Psoas muscle (tissue), 8 donors: ENCODE measurements at places on chromosomes 7 and 10. TPM values are rescaled to one million over a fixed set of nuclear protein-coding genes. Genes with fewer than 3 reads are reported as not detected.

The NEBL gene
- total RNA-seq = 1.2 TPM

GRCh38 chr10:80425901-80426300, 17.6 kb downstream of the PRXL2A start:
- no peaks in the 10 kb centered on the region for H3K27me3 ChIP-seq
- no peaks in the 10 kb centered on the region for H3K4me1 ChIP-seq
- DNase-seq = no peak

The LFNG gene
- 2.9 TPM for total RNA-seq

DNA sequence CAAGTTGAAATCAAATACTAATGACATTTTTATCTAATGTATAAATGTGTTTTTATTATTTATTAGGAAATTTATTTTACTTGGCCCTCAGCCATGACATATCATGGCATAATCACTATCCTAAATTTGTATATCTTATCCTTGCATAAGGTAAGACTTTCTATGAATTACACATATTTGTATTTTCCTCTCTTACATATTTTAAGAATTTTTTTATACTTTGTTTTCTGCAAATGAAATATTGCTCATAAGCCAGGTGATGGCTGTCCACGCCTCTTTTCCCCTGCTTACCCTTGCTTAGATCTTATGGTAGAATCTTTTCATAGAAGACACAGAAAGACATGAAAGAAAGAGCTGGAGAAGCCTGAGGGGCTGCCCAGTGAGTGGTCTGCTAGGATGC, 48.2 kb downstream of the IKZF1 start:
- H3K4me3 ChIP-seq = no peak overlapping the region
- H3K36me3 ChIP-seq = no peaks in the 10 kb centered on the region
- no peak overlapping the region for H3K27ac ChIP-seq
- H3K4me1 ChIP-seq = no peaks in the 10 kb centered on the region

The FAM20C gene
- total RNA-seq = 47.6 TPM

DNA sequence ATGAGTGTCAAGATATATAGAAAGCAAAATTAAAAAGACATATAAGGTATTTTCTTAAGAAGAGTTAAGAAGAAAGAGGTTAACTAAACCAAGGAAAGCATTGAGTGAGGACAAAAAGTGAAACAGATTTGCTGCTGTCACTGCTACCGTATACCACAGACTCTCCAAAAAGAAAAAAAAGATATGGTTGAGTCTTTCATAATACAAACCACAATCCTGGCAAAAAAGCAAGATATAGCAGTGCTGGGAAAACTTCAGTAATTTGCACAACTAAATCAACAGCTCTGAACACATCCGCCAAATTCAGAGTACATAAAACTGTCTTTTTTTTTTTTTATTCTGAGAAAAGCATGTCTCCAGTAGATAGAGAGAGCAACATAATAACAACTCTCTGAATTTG, 114.7 kb downstream of the ETV1 start:
- H3K36me3 ChIP-seq = no peaks in the 10 kb centered on the region
- H3K27ac ChIP-seq = no peak overlapping the region
- H3K4me3 ChIP-seq = no peak overlapping the region
- no peak for DNase-seq

The CCDC136 gene
- 14.0 TPM for total RNA-seq

- no peaks in the 10 kb centered on the region for H3K36me3 ChIP-seq
- no peaks in the 10 kb centered on the region for H3K27me3 ChIP-seq
- peak; percentile 31 for DNase-seq
- H3K4me3 ChIP-seq = peak overlapping the region; percentile 79
- H3K4me1 ChIP-seq = peaks cover 37% of the 10 kb centered on the region
- H3K27ac ChIP-seq = peak overlapping the region; percentile 76
Measured at GRCh38 chr7:128863433-128863989, 855 bp downstream of the ATP6V1F start.

DNA sequence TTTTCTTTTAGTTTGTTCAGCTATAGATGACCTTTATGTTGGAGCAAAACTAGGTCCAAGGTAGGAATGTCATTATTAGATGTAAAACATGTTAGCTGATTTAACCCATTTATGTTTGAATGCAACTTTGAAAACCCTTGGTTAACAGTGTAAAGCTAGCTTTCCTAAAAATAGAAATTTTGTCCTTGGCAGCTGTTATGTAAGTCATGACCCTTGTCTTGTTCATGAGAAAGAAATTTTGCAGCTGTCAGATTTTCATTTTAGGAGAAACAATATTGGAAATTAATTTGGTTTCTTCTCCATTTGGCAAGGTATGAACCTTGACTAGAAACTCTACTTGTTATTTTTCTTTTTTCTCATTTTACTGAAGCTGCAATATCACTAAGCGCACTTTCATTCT, 23.9 kb upstream of the CCAR1 start:
- peaks cover 3% of the 10 kb centered on the region for H3K4me1 ChIP-seq
- DNase-seq = no peak
- H3K27me3 ChIP-seq = no peaks in the 10 kb centered on the region
- no peak overlapping the region for H3K4me3 ChIP-seq
- H3K27ac ChIP-seq = no peak overlapping the region

The CHAT gene
- total RNA-seq = not detected

DNA sequence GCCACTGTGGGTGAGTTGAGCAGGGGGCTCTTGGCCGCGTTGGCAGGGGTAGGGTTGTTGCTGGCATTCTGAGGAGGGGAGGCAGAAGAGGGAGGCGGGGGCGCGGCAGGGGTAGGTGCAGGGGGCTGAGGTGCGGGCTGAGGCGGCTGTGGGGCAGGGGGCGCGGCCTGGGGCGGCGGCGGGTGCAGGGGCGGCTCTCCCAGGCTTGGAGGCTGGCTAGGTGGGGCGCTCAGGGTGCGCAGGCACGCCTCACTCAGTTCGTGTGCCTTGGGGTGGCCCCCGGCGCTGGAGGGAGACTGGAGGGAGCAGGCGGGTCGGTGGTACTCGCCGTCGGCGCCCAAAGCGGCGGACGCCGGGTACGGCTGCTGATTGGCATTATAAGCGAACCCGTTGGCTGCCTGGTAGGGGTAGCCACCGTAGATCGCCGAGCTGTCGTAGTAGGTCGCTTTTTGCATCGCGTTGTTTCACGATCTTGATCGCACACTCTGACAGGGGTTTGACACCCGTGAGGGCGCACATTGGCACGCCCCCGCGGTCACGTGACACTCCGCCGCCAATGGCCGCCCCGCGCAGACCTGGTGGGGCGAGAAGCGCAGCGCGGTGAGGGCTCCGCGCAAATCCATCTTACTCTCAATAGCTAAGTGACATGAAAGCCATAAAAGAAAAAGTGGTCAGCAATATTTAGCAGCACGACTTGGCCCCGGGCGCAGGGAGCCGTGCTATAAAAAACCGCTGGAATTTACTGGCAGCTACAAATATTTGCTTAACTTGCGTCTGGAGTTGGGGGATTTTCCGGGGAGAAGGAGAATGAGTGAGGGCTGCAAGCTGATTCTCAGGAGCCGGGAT, 7.9 kb upstream of the HOXA2 start:
- peak overlapping the region; percentile 33 for H3K4me3 ChIP-seq
- no peaks in the 10 kb centered on the region for H3K36me3 ChIP-seq
- H3K4me1 ChIP-seq = peaks cover 43% of the 10 kb centered on the region
